ENCODE measurements at places on chromosomes 7 and 10.

GRCh38 chr7:93011351-93012294 lies 106.2 kb downstream of the SAMD9 start:
- no peak for DNase-seq

GRCh38 chr10:128877141-128877540 lies 589.9 kb upstream of the MGMT start:
- DNase-seq: no peak

DNA sequence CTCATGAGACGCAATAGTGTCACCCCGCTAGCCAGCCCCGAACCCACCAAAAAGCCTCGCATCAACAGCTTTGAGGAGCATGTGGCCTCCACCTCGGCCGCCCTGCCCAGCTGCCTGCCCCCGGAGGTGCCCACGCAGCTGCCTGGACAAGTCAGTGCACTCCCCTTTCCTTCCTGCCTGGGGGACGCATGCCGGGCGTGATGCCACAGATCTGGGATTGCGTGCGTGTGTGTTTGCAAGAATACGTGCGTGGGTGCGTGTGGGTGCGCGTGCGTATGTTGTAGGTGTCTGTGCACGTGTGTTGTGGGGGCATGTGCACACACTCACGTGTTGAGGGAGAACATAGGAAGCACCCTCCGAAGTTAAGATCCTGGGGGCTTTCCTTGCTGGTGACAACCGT lies 23.5 kb downstream of the PFKFB3 start:
- DNase-seq: no peak

DNA sequence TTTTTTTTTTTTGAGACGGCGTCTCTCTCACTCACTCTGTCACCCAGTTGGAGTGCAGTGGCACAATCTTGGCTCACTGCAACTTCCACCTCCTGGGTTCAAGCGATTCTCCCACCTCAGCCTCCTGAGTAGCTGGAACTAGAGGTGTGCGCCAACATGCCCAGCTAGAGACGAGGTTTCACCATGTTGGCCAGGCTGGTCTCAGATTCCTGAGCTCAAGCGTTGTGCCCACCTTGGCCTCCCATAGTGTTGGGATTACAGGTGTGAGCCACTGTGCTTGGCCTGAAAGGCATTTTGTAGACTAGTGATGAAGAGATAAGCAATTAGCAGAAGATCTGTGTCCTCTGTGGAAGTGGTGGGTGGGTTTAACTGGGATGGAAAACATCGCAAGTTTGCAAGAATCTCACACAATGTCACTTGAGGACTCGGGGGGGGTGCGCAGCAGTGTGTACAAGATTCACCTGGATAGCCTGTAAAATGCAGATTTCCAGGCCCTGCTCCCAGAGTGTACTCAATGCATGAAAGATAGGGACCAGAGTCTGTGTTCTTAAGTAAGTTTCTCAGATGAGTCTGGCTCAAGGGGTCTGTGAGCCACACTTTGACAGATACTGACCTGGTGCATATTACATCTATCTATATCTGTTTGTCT lies 10.9 kb downstream of the CYP17A1 start:
- DNase-seq: no peak

DNA sequence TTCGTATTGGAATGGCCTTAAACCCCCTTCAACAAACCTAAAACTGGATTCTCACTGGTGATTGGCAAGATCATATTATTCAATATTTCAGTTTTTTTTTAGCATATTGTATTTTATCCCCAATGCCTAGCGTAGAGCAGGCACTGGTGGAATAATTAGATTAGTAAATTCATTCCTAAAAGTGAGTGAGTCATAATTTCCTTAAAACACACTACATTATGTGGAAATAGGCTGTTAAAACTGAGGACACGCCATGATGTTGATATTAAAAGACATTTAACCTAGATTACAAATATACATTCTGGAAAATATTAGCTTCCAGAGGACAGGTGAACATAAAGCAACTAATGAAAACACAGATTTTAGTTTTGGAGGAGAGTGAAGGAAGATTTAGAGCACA lies 463.9 kb downstream of the PARD3 start:
- DNase-seq: no peak

DNA sequence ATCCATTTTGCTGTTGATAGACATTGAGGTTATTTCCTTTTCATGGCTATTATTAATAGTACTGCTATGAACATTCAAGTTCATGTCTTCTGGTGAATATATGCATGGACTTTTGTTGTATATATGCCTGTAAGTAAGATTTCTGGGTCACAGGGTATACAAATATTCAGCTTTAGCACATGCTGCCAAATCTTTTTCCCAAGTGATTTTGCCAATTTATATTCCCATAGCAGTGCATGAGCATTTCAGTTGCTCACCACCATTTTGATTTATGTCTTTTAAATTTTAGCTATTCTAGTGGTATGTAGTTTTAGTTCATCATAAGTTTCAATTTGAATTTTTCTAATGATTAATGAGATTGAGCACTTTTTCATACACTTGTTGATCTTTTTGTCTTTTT lies 59.9 kb downstream of the CALD1 start:
- no peak for DNase-seq

- DNase-seq: no peak
These were observed 141.3 kb upstream of the KLF14 start for GRCh38 chr7:130875265-130875741.

DNA sequence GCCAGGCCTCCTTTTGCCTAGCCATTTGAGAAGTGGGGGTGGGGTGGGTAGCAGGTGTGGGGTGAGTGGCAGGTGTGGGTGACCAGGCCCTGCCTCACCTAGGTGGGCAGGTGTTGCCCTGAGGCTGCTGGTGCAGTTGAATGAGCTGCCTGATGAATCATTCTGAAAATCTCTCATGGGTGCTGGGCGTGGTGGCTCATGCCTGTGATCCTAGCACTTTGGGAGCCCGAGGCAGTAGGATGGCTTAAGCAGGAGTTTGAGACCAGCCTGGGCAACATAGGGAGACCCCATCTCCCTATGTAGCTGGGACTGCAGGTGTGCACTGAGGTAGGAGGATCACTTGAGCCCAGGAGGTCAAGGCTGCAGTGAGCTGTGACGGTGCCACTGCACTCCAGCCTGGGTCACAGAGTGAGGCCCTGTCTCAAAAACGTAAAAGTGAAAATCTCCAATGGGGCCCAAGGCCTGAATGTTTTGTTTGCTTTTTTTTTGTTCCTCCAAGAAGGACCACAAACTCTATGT lies 17.7 kb downstream of the TSPAN14 start:
- DNase-seq: peak; percentile 61

DNA sequence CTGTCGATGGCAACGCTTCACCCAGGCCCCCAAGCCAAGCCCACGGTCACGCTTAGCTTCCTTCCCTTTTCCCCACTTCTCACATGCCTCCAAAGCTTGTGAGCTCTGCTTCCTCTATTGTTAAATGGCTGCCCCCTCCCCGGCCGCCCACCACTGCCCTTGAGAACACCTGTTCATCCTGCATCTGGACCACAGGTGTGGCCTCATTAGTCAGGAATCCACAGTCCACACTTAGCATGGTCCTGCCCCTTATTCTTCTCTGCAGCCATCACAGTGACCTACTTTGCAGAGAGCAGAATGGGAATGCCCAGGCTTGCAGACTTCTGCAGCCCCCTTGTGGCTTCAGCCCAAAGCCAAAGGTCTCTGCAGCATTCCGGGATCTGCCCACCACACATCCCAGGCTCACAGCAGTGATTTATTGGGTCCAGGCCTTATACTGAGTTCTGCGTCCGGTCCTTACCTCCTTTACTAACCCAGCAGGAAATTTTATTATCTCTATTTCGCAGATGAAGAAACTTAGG lies 66.9 kb downstream of the PTPRE start:
- DNase-seq: no peak

GRCh38 chr7:21777921-21778320 lies 167.8 kb downstream of the CDCA7L start:
- DNase-seq: no peak

DNA sequence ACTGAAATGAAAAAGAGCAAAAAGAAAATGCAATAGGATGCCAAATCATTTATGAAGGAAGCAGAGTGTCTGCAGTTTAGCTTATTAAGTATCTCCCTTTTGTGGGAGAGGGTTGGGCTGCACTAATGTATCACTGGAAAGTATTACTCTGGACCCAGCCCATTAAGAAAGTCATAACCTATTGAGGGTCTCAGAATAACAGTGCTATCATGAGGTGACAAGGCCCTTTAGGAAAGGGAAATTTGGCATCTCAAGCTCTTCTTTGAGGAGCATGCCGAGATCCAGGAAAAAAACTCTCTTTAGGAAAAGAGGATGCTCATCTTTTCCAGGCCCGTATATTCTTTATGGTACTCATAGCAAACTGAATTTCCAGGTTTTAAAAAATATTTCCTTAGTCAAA lies 114.6 kb downstream of the PRKG1 start:
- DNase-seq: no peak

- DNase-seq: no peak
These were observed 41.6 kb upstream of the FHIP2A start for GRCh38 chr10:114779803-114780576.

DNA sequence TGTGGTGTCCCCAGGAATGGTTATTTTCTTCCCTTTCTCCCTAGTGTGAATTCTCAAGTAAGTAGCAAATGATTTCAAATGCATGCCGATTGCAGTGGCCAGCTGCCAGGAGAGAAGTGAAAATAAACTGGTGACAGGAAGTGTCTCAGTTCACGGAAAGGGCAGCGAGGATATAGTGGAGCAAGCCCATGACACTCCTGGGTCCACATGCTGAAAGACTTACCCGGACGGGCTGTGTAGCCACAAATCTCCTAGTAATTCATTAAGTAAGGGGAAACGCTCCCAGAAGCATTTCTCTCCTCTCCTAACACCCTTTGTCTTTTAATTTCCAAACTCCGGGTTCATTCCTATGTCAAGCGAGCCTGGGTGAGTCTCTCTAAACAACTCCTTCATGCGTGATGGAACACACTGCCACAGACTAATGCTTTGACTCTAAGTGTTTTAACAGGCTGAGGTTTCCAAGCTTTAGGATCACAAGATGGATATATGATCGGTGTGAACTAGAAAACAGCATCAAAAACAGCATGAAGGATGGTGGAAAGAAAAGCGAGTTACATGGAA lies 125.6 kb downstream of the CYP26A1 start:
- DNase-seq: no peak

DNA sequence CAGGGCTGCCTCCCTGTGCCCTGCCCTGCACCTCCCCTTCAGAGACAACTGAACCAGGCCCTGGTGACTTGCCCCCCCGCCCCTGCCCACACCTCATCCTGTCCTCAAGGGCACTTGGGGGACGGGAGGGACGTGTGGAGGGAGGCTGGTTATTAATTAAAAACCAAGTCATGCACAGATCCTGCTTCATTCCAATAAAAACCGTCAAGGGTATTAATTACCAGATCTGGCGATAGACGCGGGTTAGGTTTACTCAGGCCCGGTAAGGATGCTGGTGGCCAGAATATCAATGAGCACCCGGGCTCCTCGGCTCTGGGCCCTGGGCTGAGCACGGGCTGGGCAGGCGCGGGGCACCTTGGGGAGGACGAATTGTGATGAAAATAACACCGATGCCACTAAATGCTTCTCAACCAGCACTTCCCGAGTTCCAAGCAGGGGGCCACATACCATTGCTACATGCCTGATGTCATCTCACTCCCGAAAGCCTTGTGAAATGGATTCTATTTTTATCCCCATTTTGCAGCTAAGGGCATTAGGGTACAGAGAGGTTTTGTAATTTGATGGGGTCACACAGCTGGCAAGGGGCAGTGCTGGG lies 24.5 kb upstream of the GTF2IRD1 start:
- no peak for DNase-seq

DNA sequence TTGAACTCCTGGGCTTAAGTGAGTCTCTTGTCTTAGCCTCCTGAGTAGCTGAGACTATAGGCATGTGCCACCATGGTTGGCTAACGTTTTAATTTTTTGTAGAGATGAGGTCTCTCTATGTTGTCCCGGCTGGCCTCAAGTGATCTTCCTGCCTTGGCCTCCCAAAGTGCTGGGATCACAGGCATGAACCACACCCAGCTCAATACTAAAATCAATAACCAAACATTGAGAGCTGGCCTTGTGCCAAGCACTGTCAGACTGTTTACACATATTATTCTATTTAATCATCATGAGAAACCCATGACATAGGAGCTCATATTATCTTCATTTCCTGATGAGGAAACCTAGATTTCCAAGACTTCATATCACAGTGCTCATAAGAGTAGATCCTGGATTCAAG lies 251.2 kb downstream of the BAMBI start:
- no peak for DNase-seq

GRCh38 chr10:71765176-71765904 lies 8.0 kb downstream of the VSIR start:
- DNase-seq: no peak

GRCh38 chr7:44395067-44395466 lies 69.7 kb upstream of the CAMK2B start:
- DNase-seq: no peak

DNA sequence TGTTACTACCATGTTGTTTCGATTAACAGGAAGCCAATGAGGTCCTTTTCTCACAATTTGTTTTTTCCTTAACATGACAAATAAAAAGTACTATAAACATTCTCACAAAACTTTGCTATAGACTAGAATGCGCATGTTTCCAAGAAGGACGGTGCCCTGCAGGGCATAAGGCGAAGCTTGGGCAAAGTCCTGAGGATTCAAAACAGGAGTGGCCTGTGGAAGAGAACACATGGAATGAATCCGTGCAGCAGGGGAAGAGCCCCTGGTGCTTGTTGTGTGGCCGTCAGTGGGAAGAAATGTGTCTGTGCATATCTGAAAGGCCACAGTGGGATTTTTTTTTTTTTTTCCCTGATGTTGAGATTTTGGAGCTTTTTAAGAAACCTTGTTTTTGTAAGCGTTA lies 67.6 kb downstream of the ITGA8 start:
- no peak for DNase-seq

- DNase-seq: no peak
These were observed 276.9 kb upstream of the LRRN3 start for GRCh38 chr7:110813986-110814385.

GRCh38 chr10:7475939-7476338 lies 65.1 kb upstream of the SFMBT2 start:
- DNase-seq: no peak

DNA sequence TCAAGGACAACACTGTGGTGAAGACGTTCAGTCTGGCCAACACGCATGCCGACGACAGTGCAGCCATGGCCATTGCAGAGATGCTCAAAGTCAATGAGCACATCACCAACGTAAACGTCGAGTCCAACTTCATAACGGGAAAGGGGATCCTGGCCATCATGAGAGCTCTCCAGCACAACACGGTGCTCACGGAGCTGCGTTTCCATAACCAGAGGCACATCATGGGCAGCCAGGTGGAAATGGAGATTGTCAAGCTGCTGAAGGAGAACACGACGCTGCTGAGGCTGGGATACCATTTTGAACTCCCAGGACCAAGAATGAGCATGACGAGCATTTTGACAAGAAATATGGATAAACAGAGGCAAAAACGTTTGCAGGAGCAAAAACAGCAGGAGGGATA lies 6.6 kb downstream of the LMOD2 start:
- DNase-seq: no peak

GRCh38 chr10:84224411-84225028 lies 824 bp downstream of the LRIT2 start:
- DNase-seq: no peak

GRCh38 chr7:16359216-16359615 lies 62.1 kb downstream of the CRPPA start:
- no peak for DNase-seq

Measured in stimulated activated CD8-positive, alpha-beta memory T cell treated with anti-CD3 and anti-CD28 coated beads, Interleukin-7, amount 100 ng/mL, for 48 hours (primary cell).